Kasumi-1 (cell line): ENCODE measurements at places on chromosomes 2 and 18.

DNA sequence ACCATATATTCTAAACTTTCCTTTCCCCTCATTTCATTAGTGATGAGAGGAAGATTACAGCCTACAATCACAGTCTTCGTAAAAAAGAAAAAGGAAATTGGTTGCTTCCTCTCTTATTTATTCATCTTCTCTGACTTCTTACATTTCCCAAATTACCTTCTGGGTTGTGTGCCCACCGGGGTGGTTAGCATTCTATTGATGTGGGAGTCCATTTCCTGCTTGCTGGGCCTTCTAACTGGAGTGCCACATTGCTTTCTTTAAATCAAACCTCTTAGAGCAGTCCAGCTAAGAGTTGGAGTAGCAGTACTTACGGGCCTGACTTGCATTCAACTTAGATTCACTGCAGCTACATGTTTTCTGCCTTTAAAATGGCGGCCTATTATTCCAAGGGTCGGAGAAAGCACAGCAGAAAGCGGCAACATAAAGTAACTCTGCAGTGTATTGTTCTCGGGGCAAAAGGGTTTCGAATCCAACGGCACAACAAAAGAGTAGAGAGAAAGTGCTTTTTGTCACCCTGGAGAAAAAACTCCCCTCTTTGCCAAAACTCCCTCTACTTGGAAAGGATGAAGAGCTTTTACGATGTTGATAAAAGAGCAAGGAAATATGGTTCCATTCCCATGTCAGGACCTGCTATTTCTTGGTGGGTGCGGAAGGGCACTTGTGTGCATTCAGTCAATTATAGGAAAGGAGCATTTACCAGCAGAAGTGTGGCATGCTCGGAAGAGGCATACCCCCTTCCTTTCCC lies 110.6 kb upstream of the DLX2 start:
- no peak for DNase-seq

- no peak for DNase-seq
Measured at GRCh38 chr18:6107794-6108193, 212.5 kb upstream of the TMEM200C start.

- no peak for DNase-seq
Measured at GRCh38 chr2:75431763-75432162, 129.0 kb downstream of the EVA1A start.

DNA sequence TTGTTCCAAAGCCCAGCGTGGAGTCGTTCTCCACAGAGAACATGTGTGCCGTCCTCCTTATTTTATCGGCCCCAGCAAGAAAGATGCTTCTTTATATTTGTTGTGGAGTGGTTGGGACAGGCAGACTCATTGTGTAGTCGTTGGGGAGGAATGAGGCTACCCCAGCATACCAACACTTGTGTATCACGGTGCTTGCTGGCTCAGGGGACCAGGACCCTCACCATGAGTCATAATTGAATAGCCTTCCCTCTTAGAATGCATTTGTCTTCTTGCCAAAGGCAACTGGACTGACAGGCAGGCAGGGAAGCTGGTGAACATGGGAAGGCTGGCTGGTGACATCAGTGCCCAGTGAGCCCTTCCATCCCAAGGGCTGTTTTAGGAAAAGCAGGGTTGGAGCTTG lies 4.7 kb downstream of the CAPN10 start:
- no peak for DNase-seq

- peak; percentile 68 for DNase-seq
Measured at GRCh38 chr2:151363709-151364108, 6.3 kb downstream of the TNFAIP6 start.

- DNase-seq: no peak
Measured at GRCh38 chr18:29271501-29271900, 1094.6 kb upstream of the CDH2 start.

DNA sequence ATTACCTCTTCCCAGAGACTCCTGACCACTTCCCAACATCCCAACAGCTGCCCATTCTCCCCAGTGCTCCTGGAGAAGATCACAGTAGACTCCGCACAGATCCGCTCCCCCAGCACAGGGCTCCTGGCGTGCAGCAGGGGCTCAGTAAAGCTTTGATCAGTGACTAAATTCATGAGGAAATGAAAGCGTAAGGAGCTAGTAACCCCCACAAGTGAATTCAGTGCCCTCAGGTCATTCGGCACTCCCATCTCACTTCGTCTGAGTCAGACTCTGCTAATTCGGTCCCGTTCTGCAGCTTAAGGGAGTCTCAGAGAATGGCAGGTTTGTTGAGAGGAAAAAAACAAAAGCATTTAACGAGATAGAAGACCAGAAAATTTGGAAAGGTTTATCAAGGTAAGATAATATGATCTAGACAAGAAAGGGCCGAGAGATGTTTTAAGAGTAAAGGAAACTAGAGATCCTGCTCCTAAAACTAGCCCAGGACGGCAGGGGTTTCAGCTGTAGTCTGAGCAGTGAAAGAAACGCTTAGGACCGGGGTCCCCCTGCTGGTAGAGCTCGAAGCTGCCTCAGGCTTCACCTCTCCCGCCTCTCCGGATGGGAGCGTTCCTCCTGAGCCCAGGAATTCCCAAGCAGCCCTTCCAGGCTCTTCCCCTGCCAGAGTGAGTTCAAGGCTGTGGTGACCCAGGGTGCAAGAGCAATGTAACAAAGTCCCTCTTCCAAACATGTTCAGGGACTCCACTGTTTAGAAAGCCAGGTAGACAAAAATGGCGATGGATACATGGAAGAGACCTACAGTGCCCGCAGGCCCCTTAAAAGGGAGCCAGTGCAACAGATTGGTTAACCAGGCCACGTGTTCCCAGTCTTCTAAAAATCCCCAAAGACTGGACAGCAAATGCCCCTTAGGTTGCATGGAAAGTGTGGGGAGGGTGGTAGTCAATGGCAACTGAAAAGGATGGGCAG lies 127.3 kb downstream of the DNER start:
- peak; percentile 36 for DNase-seq

DNA sequence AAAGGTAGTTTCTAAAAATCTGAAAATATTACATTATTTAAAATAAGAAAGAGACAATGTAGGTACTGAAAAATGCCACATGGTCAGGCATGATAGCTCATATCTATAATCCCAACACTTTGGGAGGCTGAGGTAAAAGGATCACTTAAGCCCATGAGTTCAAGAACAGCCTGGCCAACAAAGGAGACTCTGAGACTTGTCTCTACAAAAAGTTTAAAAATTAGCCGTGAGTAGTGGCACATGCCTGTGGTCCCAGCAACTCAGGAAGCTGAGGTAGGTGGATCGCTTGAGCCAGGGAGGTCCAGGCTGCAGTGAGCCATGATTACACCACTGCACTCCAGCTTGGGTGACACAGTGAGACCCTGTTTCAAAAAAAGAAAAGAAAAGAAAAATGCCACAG lies 21.8 kb downstream of the ATAD2B start:
- peak; percentile 9 for DNase-seq

DNA sequence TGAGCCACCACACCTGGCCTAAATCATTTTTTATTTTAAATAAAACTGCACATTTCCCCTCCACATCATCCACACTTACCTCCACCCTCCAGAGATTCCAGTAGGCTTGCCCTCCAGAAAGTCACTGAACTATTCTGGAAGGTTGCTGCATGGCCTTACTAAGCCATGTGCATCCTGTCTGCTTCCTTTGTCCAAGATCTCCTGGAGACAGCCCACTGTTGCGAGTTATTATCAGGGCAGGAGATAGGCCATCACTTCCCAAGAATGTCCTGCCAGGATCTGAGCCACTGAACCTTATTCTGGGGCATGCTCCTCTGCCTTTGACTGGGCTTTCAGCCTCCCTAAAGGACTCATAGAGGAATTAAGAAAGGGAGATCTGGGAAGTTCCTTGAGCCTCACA lies 26.8 kb downstream of the CCDC68 start:
- no peak for DNase-seq

DNA sequence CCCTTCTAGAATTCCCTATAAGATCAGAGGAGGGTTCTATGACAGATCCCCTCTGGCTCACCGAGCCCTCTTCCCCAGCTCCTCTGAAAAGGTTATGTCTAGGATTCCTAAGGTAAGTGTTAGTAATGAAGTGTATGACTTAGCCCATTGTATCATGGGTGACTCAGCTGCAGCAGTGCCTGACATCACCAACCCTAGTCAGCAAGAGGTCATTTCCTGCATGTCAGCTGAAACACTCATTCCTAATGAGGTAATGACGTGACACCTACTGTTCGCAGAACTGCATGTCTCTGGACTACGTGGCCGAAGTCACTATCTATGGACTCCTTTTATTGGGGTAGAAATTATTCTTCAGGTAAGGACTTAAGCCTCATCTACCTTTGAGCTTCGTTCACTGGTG lies 196.1 kb upstream of the MYT1L start:
- no peak for DNase-seq

- no peak for DNase-seq
Measured at GRCh38 chr2:6168485-6168884, 476.3 kb downstream of the SOX11 start.

- no peak for DNase-seq
Measured at GRCh38 chr2:192025637-192026036, 169.1 kb downstream of the TMEFF2 start.

DNA sequence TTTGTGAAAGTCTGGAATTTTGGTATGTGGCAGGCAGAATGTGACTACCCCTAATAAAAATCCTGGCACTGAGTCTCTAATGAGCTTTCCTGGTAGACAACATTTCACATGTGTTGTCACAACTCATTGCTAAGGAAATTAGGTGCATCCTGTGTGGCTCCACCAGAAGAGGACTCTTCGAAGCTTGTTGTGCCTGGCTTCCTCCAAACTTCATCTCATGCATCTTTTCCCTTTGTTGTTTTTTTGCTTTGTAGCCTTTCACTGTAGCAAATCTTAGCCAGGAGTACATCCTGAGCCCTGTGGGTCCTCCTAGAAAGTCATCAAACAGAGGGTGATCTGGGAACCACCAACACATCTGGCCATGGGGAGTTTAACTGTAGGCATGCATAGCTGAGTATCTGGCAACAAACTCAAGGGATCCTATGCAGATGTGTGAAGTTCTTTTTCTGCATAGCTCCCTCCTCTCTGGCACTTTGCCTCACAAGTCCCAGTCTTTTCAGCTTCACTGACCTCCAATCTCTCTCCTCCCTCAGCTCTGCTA lies 42.1 kb upstream of the SERTAD2 start:
- DNase-seq: no peak

- no peak for DNase-seq
Measured at GRCh38 chr2:120251078-120251477, 1.6 kb upstream of the RALB start.

DNA sequence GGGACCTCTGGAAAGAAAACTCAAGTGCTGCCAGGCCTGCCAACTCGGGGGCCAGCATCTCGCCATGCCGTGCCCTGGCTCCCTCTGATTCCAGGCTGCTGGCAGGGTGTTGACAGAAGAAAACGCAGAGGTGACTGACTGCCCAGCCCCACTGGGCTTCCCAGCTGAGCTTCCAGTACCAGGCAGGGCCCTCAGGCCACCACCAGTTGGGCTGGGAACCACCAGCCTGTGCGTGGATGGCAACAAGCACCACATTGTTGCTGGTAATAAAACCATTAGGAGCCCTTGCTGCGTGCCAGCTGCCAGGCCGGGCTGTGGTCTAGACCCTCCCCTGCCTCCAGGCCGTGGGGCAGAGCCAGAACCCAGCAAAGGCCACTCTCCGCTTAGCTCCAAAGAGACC lies 9.2 kb downstream of the DNMT3A start:
- no peak for DNase-seq

DNA sequence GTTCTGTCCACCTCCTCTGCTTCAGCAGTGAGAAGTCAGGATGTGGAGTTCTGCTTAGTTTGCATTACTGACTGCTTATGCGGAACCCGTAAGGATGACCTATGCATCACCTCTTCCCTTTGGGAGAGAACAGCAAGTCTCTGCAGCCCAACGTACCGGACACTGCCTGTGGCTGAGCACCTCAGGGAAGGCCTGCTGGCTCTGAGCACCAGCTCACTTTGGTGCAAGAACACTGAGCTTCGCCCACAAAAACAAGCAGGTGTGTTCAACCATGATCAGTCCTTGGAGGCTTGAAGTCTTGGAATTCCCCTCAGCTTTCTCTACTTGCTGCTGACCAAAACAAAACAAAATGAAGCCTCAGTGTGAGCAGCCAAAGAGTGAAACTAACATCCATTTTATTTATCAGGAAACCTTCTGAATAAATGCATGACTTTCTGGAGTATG lies 52.7 kb upstream of the NCK2 start:
- DNase-seq: no peak

GRCh38 chr2:15669375-15669910 lies 77.8 kb downstream of the DDX1 start:
- DNase-seq: no peak

- no peak for DNase-seq
Measured at GRCh38 chr2:140593132-140593531, 1537.7 kb downstream of the LRP1B start.

DNA sequence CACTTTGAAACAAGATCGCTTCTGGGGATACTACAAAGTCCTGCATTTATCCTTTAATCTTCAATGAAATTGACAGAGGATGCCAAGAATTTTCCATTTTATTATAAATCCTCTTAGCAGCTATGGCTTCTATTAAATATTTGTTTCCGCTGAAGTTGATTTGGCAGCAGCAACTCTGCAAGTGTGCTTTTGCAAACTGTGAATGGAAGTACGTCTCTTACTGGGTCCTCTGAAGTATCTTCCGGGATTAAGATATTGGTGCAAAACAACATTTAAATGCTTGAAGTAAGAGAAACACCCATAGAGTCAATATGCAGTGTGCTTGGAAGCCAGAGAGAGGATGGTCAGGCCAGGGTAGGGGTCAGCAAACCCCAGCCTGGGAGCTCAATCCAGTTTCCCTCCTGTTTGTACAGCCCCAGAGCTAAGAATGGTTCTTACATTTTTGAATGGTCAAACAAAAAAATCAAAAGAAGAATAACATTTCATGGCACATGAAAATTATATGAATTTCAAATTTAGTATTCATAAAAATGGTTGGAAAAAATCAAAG lies 13.6 kb downstream of the CCDC68 start:
- DNase-seq: no peak

DNA sequence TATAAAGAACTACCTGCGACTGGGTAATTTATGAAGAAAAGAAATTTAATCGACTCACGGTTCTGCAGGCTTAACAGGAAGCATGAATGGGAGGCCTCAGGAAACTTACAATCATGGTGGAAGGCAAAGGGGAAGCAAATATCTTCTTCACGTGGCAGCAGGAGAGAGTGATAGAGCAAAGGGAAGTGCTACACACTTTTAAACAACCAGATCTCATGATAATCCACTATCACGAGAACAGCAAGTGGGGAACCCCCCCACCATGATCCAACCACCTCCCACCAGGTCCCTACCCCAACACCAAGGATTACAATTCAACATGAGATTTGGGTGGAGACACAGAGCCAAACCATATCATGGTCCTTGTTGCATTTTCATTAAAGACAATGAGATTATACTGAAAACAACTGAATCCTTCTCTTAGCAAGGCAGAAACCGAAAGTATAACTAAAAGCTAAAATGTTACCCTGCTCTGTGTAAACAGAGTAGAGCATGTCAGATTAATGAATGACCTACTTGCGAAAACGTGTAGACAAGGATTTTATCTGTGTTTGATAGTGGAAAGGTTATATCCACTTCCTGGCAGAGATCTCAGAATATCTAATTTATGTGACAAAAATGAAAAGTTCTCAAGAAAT lies 60.1 kb upstream of the RBBP8 start:
- DNase-seq: no peak
